CD4-positive, alpha-beta T cell treated with Interleukin-17A for 1 hour (primary cell): ENCODE measurements at places on chromosomes 4 and X.

DNA sequence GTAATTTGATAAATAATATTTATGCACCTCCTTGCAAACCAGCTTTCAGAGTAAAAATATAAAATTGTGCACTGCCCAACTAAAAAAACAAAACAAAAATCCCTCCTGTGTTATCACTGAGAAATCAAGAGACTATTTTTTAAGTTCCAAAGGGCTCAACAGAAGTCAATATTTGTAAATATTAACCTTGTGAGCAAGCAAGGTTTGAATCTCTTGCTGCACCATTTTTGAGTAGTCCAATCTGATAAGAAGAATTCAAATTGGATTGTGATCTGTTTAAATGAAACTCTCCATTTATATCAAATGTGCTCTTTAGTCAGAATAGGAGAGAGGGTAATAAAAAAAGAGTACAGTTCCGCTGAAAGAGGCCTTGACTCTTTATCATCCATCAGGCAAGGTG lies 520.2 kb downstream of the RAB28 start:
- no peak for DNase-seq

- DNase-seq: no peak
These were observed 8.5 kb downstream of the PCDH10 start for GRCh38 chr4:133157460-133158160.

DNA sequence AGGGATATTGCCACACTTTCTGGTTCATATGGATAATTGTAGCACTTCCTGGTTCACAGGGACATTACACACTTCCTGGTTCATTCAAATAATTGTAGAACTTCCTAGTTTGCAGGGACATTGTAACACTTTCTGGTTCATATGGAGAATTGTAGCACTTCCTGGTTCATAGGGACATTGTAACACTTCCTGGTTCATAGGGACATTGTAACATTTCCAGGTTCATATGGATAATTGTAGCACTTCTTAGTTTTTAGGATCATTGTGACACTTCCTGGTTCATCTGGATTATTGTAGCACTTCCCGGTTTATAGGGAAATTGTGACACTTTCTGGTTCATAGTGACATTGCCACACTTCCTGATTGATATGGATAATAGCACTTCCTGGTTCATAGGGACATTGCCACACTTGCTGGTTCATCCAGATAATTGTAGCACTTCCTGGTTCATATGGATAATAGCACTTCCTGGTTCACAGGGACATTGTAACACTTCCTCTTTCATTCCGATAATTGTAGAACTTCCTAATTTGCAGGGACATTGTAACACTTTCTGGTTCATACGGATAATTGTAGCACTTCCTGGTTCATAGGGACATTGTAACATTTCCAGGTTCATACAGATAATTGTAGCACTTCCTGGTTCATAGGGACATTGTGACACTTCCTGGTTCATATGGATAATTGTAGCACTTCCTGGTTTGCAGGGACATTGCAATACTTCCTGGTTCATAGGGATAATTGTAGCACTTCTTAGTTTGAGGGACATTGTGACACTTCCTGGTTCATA lies 59.2 kb upstream of the CD99 start:
- peak; percentile 55 for DNase-seq

GRCh38 chr4:110994781-110995180 lies 371.9 kb upstream of the PITX2 start:
- no peak for DNase-seq

DNA sequence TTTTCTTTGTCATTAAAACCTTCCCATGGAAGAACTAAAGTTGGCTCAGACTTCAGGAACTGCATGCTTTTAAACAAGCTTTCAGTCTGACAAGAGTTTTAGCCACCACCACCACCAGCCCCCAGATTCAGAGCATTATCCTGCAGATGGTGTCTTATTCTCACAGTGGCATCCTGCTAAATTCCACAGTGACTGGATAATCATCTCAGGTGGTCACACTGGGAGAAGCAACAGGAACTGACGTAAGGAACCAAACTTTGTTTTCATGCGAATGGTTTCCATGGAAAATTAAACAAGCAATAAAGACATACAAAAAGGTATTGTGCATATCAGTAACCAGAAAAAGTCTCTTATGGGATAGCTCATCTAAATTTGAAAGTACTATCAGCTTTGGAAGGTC lies 370.7 kb downstream of the FBXW7 start:
- no peak for DNase-seq

- no peak for DNase-seq
These were observed 2.6 kb upstream of the EREG start for GRCh38 chr4:74362347-74362746.

DNA sequence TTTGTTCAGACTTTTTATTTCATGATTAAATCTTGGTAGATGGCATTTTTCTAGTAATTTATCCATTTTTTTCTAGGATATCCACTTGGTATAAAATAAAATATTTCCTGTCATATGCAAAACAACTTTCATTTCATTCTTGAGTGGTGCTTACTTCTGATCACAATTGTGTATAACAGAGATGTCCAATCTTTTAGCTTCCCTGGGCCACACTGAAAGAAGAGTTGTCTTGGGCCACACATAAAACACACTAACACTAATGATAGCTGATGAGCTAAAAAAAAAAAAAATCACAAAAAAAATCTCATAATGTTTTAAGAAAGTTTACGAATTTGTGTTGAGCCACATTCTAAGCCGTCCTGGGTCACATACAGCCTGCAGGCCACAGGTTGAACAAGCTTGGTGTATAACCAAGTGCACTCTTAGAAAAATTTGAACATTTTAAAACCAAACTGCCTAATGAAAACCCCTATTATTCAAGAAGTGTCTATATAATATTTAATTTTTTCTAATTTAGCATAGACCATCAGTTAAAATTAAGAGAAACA lies 41.3 kb upstream of the SPP1 start:
- no peak for DNase-seq

DNA sequence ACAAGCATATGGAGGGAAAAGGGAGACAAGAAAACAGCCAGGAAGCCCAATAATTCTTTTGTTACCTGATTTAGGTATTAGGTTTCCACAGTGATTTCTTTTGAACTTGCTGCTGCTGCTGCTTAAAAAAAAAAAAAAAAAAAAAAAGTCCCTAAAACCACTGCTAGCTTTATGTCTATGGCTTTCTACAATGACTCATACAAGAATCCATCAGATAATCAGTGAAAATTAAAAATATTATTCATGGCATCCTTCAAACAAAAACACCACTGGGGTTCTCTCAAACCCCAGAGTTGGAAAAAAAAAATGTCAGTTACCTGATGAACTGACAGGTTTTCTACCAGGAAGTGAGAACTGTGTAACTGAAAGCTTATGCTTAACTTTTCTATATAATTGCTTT lies 14.3 kb downstream of the EPHA5 start:
- DNase-seq: no peak

GRCh38 chr4:107757864-107758476 lies 37.9 kb upstream of the PAPSS1 start:
- DNase-seq: peak; percentile 38

DNA sequence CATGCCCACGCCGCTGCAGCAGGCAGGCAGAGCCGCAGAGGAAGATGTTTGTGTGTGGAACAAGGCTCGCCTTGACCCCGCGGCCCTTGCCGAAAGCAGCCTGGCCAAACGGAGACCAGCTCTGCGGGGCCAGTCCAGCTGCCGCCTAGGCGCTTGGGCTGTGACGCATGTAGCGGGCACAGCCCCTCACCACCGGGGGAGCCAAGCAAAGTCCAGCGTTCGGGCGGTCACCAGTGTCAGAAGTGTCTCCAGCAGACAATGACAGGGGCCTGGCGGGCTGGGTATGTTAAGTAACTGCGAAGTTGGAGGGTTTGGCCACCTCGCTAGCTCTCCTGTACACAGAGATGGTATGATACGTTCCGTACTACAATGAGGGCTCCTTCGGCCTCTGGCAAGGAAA lies 1.3 kb downstream of the AMER1 start:
- no peak for DNase-seq

- no peak for DNase-seq
These were observed 115.5 kb upstream of the ACSL4 start for GRCh38 chrX:109848461-109849050.

GRCh38 chr4:683982-684622 lies 4.8 kb downstream of the SLC49A3 start:
- DNase-seq: peak; percentile 36

DNA sequence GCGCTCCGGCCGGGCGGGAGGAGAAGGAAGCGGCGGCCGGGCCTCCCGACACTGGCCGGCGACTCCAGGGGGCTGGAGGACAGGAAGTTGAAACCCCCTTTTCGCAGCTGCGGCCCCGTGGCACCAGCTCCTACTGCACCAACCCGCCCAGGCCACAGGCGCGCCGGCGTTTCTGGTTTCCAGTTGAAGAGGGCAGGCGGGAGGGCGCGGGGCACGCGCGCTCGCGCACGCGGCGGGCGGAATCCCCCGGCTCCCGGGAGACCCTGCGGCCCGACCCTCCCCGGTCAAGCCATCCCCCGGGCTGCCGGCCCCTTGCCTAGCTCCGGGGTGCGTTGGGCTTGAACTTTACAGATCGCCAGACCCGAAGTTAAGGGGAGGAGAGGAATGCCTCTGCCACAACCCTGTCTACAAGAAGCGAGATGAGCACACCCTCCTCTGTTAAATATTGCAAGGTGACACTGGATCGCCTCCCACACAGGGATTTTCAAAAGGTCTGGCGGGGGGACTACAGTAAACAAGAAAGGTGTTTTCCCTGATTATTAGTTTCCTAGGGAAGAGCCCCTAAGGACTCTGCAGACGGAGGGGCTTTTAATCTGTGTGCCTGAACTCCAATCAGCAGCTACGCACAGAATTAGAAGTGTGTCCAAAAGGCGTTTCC lies 1.4 kb downstream of the ELOVL6 start:
- peak; percentile 60 for DNase-seq

- DNase-seq: no peak
These were observed 397.4 kb upstream of the RPS6KA3 start for GRCh38 chrX:20664131-20664530.

- no peak for DNase-seq
These were observed 4.6 kb upstream of the CCDC120 start for GRCh38 chrX:49054073-49054762.
